Fibroblast of lung (primary cell): ENCODE measurements at places on chromosomes 6 and 20. TPM values are rescaled to one million over a fixed set of nuclear protein-coding genes. Genes with fewer than 3 reads are reported as not detected.

TUBB2B gene
- 3.8 and 5.1 TPM in 2 replicates for total RNA-seq

SMLR1 gene
- total RNA-seq = not detected in 2 replicates

TGM3 gene
- under 0.01 TPM in 1 of 2 replicates, not detected in the other for total RNA-seq

CLPSL2 gene
- total RNA-seq = not detected in 2 replicates

CALHM4 gene
- total RNA-seq = not detected in 2 replicates

MATN4 gene
- under 0.01 TPM in 2 replicates for total RNA-seq

ETV7 gene
- total RNA-seq = 1.0 and 1.5 TPM in 2 replicates

THEMIS gene
- total RNA-seq = not detected in 2 replicates

BYSL gene
- 13.7 and 14.9 TPM in 2 replicates for total RNA-seq

DEFB115 gene
- not detected in 2 replicates for total RNA-seq

CALHM5 gene
- total RNA-seq = 4.1 and 4.4 TPM in 2 replicates

- no peak overlapping the region for H3K4me3 ChIP-seq
- DNase-seq = no peak
- H3K4me1 ChIP-seq = peaks cover 7% of the 10 kb centered on the region
- H3K36me3 ChIP-seq = peaks cover 18% of the 10 kb centered on the region
- no peak overlapping the region for H3K27ac ChIP-seq
- no peaks in the 10 kb centered on the region for H3K27me3 ChIP-seq
Observed at GRCh38 chr6:75085931-75086635, 119.8 kb downstream of the COL12A1 start.

DNA sequence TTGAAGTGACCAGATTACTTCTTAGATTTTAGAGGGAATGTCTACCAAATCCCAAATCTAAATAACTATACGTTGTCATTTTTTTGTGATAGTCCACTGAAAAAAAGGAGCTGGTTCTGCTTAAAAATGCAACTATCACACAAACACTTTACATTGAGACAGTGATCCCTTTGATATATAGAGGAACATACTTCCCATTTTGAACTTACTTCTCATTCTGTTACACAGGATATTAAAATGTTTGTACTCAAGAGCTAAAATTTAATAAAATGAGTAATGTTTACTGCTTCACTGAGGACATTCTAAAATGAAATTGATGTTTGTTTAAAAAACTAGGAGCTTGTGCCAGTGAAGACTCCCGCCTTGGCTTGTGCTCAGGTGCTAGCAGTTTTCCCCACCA, 174.1 kb downstream of the CARMIL1 start:
- no peak overlapping the region for H3K4me3 ChIP-seq
- H3K27ac ChIP-seq = no peak overlapping the region
- H3K36me3 ChIP-seq = no peaks in the 10 kb centered on the region
- H3K27me3 ChIP-seq = no peaks in the 10 kb centered on the region
- H3K4me1 ChIP-seq = no peaks in the 10 kb centered on the region

GRCh38 chr6:12250383-12250770, 39.8 kb upstream of the EDN1 start:
- H3K4me3 ChIP-seq = no peak overlapping the region
- no peaks in the 10 kb centered on the region for H3K36me3 ChIP-seq

- H3K36me3 ChIP-seq = no peaks in the 10 kb centered on the region
- no peaks in the 10 kb centered on the region for H3K27me3 ChIP-seq
- H3K4me1 ChIP-seq = no peaks in the 10 kb centered on the region
- H3K27ac ChIP-seq = no peak overlapping the region
- no peak overlapping the region for H3K4me3 ChIP-seq
Observed at GRCh38 chr6:168526841-168527281, 85.9 kb downstream of the SMOC2 start.

GRCh38 chr20:57881466-57882385, 171.9 kb upstream of the PMEPA1 start:
- H3K27ac ChIP-seq = no peak overlapping the region
- no peak for DNase-seq
- H3K4me1 ChIP-seq = no peaks in the 10 kb centered on the region
- no peaks in the 10 kb centered on the region for H3K36me3 ChIP-seq
- no peak overlapping the region for H3K4me3 ChIP-seq
- no peaks in the 10 kb centered on the region for H3K27me3 ChIP-seq

GRCh38 chr20:19921284-19921793, 95.8 kb upstream of the NAA20 start:
- H3K27me3 ChIP-seq = no peaks in the 10 kb centered on the region
- no peaks in the 10 kb centered on the region for H3K4me1 ChIP-seq
- no peak for DNase-seq

GRCh38 chr6:4155848-4156466, 20.6 kb upstream of the ECI2 start:
- H3K27me3 ChIP-seq = no peaks in the 10 kb centered on the region
- no peaks in the 10 kb centered on the region for H3K4me1 ChIP-seq
- H3K27ac ChIP-seq = no peak overlapping the region
- DNase-seq = peak; percentile 86
- H3K4me3 ChIP-seq = no peak overlapping the region

DNA sequence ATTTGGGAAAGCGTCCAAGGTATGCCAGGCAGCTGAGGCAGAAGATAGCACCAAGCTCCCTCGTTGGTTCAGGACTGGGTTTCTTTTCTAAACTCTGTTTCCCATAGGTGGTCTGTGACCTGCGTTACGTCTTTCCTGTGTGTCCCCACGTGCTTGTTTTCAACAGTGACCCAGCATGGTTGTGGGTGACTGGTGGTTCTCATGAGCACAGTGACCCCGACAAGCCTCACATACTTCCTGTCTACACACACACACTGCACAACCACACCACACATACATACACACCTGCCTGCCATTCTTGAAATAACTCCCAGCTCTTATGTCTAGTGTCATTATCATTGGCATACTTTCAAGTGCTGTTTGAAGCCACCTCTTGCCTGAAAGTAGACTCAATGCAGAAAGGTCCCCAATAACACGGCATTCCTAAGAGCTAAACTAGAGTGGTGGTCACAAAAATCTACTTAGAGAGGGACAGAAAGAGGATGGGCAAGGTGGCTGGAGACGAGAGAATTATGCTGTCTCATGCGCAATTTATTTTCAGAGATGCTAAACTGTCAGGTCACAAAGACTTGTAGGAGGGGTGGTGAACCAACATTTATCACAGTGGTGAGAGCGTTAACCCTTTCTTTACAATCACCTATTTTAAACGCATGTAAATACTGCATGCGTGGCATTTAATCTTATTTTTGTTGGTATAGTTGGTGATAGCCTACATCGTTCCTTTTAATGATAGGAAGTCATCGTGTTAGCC, 66.7 kb downstream of the GCNT2 start:
- no peaks in the 10 kb centered on the region for H3K4me1 ChIP-seq
- no peak overlapping the region for H3K4me3 ChIP-seq
- H3K27ac ChIP-seq = no peak overlapping the region

- H3K4me1 ChIP-seq = no peaks in the 10 kb centered on the region
- H3K36me3 ChIP-seq = no peaks in the 10 kb centered on the region
- H3K27me3 ChIP-seq = no peaks in the 10 kb centered on the region
- DNase-seq = peak; percentile 47
Observed at GRCh38 chr6:111829998-111830397, 43.3 kb downstream of the FYN start.

GRCh38 chr6:17904491-17905120, 82.8 kb downstream of the KIF13A start:
- H3K4me1 ChIP-seq = peaks cover 18% of the 10 kb centered on the region
- no peaks in the 10 kb centered on the region for H3K27me3 ChIP-seq
- H3K4me3 ChIP-seq = no peak overlapping the region
- no peaks in the 10 kb centered on the region for H3K36me3 ChIP-seq

GRCh38 chr6:74871757-74872156, 334.1 kb downstream of the COL12A1 start:
- H3K4me3 ChIP-seq = no peak overlapping the region
- H3K36me3 ChIP-seq = no peaks in the 10 kb centered on the region
- H3K27ac ChIP-seq = no peak overlapping the region
- no peaks in the 10 kb centered on the region for H3K27me3 ChIP-seq
- DNase-seq = peak; percentile 89
